ENCODE measurements at places on chromosomes 7 and 10.

DNA sequence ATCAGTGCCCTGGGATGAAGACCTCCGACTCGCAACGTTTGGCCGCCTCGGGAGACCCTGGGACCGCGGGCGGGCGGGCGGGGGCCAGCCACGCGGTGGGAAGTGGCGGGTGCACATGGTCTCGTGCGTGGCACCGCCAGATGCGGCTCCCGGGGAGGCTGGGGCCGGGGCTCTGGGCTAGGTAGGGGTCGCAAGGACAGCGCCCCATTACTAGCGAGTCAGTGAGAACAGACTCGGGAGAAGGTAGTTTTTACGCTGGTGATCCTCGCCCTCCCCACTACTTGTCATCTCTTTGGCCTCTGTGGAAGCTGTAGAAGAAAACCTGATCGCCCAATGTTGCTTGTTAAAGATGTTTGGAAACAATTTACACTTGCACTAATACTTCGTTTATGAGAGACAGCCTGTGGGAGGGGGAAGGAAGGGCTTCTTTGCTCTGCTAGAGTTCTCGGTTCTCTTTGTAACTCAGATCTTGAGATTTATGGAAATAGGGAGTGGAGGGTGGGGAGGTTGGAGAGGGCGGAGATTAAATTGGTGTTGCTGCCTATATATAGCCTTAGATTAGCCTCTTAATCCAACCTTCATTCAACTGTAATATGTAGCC is 591 bp downstream of the BZW2 start:
- no peak for DNase-seq

DNA sequence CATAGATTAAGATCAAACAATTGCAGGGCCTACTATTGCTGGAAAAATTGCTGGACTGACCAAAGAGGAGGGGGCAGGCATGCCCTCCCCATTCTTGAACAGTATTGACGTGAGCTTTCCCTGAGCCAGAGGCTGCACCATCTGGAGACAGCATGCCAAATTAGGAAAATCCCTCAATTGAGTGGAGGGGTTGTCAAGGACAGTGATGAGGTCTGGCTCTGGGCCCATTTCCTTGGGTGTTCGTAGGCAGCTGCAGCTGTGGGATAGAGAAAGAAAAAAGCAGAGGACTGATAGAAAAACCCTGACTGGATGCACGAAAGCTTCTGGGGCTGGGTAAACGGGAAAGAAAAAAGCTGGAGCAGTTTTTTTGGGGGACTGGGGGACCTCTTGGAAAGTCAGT is 22.8 kb upstream of the ORC5 start:
- DNase-seq: no peak

DNA sequence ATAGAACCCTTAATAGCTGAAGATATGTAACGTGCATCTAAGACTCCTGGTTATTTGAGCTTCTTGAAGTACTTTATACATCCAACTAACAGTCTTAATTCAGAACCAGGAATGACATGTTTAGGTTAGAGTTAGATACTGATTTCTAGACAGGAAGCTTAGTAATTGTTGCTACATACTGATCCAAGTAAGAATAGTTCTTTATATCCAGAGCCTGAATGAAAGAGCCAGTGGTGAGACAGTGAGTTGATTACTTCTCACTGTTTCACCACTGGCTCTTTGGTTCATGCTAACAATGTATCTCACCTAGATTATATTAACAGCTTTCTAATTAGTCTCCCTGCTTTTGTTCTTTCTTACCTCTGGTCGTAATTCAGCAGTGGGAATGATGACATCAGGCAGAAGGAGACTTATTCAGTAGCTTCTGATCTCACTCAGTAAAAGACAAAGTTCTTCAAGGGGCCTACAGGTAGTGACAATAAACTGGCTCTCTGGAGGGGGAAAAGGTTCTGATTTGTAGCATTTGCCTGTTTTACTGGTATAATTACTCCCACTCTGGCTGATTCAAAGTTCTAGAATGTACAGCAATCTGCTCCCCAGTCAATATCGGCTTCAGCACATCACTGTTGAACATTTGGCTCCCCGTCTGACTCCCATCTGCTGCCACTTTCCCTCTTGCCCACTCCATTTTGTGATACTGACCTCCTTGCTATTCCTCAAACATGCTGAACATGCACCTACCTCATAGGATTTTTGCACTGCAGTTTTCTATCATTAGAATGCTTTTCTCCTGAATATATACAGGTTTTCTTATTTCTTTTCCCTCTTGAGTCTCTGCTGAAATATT is 29.1 kb downstream of the MCU start:
- no peak for DNase-seq

DNA sequence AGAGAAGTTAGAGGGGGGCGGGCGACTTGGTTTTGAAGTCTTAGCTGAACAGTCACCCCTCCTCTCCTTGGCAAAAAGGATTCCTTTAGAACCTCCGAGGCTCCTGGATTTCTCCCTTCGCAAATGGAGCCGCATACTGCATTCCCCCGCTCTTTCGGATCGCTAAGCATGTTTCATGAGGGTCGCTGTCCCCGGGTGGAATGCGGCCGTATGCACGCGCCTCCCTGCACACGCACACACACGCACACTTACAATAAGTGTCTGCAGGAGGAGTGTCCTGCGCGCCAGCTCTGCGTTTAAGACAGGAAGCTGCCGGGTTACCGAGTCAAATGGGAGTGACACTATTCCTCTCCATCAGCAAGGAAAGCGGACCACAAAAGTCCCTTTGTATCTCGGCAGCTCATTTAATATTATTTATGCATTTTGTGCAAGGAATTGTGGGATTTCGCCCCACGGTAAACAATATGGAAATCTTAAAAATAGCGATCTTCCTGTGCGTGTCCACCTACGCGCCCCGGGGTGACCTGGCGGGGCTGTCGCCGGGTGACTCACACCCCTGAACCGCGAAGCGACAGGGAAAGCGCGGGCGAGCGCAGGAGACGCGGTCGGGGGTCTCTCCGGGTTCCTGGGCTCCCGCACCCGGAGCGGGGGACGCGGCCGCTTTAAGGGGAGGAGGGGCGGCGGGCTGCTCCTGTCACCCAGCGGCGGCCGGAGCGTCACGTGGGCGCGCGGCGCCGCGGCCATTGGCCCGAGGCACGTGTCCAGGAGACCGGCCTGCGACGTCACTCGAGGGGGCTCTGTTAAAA is 988 bp upstream of the EN2 start:
- DNase-seq: no peak

DNA sequence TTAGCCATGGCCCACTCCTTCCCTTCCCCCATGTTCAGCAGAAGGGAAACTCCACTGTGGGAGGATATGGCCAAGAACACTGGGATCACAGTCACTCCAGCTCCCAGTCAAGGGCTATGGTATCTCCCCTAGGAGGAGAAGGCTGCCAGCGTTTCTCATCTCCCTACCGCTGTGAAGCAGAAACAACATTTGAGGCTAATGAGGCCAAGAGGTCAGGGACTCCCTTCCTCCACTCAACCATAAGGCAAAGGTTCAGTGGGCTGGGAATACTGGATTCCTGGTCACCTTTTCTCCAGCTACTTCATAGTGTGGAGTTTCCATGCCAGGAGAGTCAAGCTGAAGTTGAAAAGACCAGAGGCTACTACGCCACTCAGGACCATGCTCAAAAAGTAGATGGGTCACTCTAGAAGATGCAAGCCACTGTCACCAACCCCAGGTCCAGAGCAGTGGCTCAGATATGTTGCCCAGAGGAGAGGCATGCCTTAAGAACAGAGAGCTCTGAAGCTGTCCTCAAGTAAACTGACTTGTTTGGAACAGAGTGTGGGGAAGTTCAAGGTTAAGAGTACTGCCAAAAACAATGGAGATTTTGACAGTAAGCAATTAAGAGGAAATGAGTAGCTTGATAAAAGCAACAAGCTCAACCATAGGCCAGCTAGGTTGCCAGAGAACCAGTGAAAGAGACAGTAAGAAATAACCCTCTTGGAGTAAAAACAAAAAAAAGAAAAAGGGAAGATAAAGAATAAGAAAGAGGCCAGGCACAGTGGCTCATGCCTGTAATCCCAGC is 3.8 kb upstream of the TMEM140 start:
- no peak for DNase-seq

DNA sequence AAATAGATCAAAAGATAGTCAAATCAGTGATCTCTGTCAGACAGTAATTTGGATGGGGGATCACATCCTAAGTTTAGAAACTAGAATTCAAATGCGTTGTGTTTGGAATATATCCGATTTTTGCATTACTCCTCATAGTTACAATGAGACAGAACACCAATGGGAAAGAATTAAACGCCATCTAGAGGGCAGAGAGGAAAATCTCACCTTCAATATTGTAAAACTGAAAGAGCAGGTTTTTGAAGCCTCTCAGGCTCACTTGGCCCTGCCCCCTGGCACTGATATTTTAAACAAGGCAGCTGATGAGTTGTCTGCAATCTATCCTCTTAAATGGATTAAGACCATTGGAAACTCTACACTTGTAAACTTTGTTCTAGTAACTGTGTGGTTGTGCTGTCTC is 17.7 kb downstream of the FRG2B start:
- no peak for DNase-seq

All from tibial artery (tissue), 4 donors.